ENCODE measurements at places on chromosomes 12 and 14. TPM values are rescaled to one million over a fixed set of nuclear protein-coding genes. Genes with fewer than 3 reads are reported as not detected.

Gene ETFBKMT
- polyA plus RNA-seq = 2.2 TPM

Gene TFCP2
- polyA plus RNA-seq = 42.1 TPM

Gene ABCC9
- polyA plus RNA-seq = 73.8 TPM

Gene DEPDC4
- polyA plus RNA-seq = 1.1 TPM

Gene DNM1L
- polyA plus RNA-seq = 71.4 TPM

Gene MYO1H
- 0.35 TPM for polyA plus RNA-seq

Gene OSBPL8
- 14.5 TPM for polyA plus RNA-seq

Gene IL23A
- polyA plus RNA-seq = 0.36 TPM

Gene TRIP11
- 15.9 TPM for polyA plus RNA-seq

Gene TSPAN8
- 4.7 TPM for polyA plus RNA-seq

Gene ACOT4
- polyA plus RNA-seq = 0.34 TPM

Gene SLC17A8
- polyA plus RNA-seq = 0.56 TPM

- no peak for DNase-seq
Observed at GRCh38 chr12:6641131-6641530, 5.4 kb upstream of the LPAR5 start.

GRCh38 chr12:57887631-57888408, 41.3 kb upstream of the CTDSP2 start:
- no peak for DNase-seq

DNA sequence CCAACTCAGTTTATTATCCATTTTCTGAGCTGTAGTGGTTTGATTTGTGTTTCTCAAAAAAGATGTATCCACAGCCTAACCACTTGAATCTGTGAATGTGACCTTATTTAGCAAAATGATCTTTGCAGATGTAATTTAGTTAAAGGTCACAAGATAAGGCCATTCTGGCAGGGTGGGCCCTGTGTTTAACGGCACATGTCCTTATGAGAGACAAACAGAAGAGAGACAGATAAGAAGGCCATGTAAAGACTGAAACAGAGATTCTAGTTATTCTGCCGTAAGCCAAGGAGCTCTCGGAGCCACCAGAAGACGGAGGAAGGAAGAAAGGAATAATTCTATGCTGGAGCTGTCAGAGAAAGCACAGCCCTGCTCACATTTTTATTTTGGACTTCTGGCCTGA, 374.2 kb downstream of the PRKD1 start:
- no peak for DNase-seq

DNA sequence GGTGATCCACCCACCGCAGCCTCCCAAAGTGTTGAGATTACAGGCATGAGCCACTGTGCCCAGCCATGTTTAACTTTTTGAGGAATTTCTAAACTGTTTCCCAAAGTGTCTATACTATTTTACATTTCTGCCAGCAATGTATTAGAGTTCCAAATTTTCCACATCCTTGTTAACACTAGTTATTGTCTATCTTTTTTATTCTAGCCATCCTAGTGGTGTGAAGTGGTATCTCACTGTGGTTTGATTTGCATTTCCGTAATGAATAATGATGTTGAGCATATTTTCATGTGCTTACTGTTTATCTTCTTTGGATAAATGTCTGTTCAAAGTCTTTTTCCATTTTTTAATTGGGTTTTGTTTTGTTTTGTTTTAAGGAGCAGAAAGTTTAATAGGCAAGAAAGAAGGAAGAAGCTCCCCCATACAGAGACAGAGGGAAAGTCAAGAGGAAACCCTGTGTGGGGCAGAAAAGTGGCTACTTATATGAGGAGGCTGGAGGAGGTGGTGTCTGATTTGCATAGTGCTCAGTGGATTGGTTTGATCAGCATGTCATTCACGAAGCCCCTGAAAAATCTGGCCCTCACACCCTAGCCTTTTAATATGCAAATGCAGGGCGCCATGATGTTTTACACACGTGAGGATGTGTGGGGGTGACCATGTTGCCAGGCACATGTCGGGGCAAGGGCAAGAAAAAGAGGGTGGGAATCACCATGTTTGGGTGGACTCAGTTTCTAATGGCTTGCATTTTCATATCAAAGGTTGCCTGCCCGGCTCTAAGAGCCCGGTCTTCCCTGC, 14.9 kb downstream of the TXNRD1 start:
- DNase-seq = no peak

DNA sequence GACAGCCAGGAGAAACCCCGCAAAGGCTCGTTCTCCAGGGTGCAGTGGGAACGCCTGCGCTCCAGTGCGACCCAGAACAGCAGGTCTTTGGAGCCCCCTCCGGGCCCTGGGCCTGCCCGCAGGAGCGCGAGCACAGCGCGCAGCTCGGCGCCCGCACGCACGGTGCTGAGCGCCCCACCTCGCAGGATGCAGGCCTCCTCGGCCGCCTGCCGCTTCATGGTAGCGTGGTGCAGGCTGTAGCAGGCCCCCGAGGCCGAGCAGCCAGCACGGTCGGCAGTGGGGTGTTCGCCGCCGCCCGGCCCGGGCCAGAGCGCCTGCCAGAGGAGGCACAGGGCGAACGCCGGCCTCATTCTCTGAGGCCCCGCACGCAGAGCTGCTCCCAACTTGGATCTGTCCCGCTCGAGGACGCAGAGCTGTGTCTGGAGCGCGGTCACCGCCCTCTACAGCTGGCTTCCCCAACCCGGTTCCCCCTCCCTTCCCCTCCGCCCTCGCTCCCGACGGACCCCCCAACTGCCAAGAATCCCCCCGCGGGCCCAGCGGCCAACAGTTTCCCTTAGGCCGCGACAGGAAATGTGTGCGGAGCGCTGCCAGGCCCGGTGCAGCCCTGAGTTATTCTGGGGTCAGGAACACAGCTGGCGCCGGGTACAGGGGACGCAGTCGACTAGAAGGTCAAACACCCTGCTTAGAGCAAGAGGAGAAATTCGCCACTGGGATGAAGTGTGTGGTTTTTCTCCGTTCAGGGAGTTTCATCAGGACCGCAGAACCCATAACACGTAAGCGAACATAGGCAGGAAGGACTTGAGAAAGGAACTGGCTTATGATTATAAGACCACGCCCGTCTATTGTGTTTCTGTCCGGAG, at the start of gene CLEC14A:
CLEC14A (minus strand) TSS at position 421 of the 860 bp plus-strand sequence; CDS start at position 350, 71 bp downstream.
- DNase-seq = peak; percentile 96

DNA sequence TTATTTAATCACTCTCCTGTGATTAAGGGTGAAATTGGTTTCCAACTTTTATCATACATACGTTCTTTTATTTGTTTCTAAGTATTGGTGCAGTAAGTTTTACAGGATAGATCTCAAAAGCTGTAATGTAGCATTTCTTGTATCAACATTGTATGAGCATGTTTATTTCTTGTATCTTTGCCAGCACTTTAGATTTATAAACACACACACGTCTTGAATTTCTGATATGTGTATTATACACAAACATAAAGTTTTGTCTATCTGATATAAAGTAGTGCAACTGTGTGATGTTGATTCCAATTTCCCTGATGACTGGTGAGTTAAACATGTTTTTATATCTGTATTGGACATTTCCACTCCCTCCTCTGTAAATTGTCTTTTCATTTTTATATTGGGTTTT, 134.7 kb downstream of the NOVA1 start:
- DNase-seq = peak; percentile 23

GRCh38 chr14:33709711-33710110, 241.2 kb downstream of the EGLN3 start:
- no peak for DNase-seq

DNA sequence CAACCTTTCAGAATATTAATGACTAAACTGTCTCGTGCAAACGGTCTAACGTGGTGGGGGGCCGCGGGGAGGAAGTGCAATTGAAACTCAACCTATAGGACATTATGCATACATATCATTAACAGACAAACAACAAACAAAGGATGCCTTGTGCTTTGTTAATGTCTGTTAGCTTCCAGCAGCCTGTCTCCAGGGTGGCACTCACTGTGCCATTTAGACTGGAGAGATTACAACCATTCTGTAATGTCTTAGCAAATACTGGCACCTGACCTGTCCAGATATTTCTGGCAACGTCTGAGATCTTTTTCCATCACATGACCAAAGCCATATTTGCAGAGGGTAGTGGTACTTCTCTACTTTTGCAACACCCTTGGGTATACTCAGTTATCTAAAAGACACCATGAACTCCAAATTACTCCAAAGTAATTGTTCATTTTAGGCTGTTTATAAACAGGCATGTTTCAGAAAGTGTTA, 11.6 kb downstream of the BHLHE41 start:
- peak; percentile 63 for DNase-seq

DNA sequence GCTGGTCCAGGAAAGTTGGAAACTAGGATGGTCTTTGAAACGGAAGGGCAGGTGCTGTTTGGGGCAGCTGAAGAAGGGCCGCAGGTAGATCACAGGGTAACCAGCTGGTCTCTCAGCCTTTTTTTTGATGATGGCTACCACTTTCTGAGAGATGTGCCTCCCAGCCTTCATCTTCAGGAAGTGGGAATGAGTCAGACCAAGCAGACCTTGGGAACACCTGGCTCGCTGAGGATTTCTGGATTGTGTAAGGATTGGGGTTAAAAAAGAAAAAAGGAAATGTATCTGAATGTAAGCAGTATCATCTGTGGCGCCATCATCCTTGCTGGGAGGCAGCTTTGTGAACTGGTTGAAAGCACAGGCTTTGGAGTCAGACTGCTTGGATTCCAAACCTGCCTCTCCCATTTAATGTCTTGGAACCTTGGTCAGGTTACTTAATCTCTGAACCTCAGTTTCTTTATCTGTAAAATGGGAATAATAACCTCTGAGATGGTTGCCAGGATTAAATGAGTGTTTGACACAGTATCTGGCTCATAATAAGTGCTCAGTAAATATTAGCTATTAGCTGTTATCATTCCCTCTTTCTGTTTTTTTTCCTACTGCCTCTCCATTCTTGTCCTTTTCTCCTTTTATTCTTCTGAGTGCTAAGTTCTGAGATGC, 1.7 kb downstream of the PRPF40B start:
- DNase-seq = no peak

DNA sequence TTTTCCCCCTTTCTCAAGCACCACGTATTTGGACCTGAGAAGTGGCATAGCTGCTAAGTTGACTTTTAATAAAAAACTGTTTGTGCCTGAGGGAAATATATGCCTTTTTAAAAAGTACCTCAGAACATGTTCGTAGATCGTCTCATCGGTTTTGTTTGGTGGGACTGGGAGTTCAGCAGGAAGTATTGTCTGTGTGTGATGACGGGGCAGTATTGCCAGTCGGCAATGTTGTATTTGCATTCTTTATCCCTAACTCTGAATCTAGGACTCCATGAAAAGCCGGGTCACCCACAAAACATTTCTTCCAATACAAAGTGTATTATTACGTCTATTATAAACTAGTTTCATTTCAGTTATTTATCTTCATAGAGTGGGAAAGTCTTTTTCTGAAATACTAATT, 19.7 kb upstream of the FGD4 start:
- DNase-seq = no peak

- DNase-seq = no peak
Observed at GRCh38 chr14:99522025-99522401, 40.8 kb downstream of the CCNK start.

- peak; percentile 28 for DNase-seq
Observed at GRCh38 chr12:66210840-66211239, 21.8 kb downstream of the IRAK3 start.

- no peak for DNase-seq
Observed at GRCh38 chr12:70644861-70645260, 7.6 kb upstream of the PTPRB start.
